ENCODE measurements at places on chromosomes 1 and 21.

GRCh38 chr1:100441651-100442050, 89.3 kb downstream of the CDC14A start:
- DNase-seq, result no peak

DNA sequence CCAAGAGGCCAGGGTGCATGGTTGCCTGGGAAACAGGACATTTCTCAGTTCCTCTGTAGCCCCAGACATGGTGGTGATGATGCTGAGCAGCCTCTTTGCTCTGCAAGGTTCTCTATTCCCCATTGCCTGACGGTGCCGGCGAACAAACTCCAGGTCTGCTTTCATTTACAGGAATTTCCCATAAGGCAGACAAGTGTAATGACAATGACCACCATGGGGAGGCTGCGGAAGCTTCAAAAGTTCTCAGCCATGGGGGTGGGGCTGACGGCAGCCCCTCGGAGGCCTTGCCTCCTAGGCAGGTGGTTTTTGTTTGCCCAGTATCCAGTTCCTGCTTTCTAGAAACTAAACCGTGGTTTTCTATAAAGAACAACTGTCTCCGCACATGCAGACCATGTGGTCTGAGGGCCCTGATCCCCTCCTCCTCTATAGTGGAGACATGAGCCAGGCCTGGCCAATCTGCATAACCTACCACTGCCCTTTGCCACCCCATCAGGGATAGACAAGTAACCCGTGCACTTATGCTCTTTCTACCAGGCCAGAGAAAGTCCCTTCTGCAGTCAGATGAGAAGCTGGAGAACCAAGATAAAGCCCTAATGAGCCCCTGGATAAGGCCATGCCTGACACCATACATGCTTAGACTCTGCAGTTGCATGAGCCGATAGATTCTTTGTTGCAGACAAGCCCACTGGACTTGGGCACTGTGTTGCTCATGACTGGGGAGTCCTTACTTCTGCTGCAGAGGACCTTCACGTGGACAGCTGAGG, 54.1 kb downstream of the LDLRAD2 start:
- DNase-seq, result peak; percentile 64

- no peak for DNase-seq
Observed at GRCh38 chr1:89170170-89171066, 5.4 kb downstream of the GBP7 start.

DNA sequence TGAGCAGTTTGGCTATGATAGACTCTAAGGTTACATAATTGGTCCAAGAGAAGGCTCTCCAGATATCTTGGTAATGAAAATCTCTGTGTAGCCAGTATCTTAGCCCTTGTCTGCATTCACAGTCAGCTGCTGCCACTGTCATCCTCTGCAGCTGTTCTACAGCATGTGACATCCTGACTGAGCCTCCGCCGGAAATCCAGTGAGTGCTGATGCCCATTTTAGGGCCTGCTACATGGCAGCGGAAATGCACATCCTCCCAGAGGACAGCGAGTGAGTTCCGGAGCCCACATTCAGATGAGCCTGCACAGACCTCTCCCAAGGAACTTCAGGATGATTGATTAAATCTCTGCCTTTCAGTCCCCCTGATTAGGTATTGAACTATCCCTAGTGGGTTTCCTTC, 237.1 kb downstream of the HHIPL2 start:
- DNase-seq, result no peak

GRCh38 chr1:32861904-32862695, 8.6 kb downstream of the FNDC5 start:
- no peak for DNase-seq

- DNase-seq, result no peak
Observed at GRCh38 chr1:88744142-88744541, 60.1 kb downstream of the PKN2 start.

- DNase-seq, result no peak
Observed at GRCh38 chr1:225488676-225489075, 60.8 kb upstream of the LBR start.

GRCh38 chr21:27306791-27307775, 340.2 kb upstream of the ADAMTS5 start:
- DNase-seq, result no peak

GRCh38 chr1:19411612-19412011, 73.7 kb downstream of the CAPZB start:
- DNase-seq, result peak; percentile 27

DNA sequence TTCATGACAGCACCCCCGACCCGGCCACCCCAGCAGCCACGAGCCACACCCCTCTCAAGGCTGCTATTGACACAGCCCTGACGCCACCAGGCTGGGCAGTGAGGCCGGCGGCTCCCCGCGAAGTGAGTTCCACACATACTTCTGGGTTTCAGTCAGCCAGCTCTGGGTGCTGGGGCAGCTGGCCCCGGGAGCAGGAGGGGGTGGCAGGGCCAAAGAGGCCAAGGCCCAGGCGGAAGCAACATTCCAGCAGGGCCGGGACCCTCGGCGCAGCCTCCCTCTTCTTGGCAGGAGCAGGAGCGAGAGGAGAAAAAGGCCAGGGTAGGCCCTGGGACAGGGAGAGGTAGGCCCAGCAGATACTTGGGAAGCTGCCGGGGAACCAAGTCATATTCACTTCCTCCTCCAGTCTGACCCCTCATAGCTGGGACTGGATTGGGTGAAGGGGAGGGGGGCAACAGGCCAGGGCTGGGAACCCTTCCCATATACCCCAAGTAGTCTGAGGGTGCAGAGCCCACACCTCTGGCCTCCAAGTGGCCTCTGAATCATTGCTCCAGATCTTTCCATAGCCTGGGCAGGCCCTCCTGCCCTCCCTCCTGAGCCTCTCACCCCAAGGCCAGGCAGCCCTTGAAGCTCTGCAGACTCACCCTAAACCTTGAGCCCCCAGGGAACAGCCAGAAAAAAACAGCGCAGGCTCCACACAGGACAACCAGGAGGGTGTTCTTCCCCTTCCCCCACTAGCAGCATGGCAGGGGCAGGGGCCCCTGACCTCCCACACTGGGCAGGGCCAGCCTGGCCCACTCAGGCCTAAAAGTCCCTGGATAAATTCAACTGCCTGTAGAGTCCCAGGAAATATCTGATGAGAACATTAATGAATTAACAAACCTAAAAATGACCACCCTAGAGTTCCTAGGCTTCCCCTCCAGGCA, 5.7 kb downstream of the HSPG2 start:
- DNase-seq, result no peak
